Activated CD4-positive, alpha-beta memory T cell treated with anti-CD3 and anti-CD28 coated beads, Interleukin-2, amount 10 ng/mL, durations not matched to agents 7 days and 5 days (primary cell): ENCODE measurements at places on chromosomes 1 and 21. TPM values are rescaled to one million over a fixed set of nuclear protein-coding genes. Genes with fewer than 3 reads are reported as not detected.

The FBLIM1 gene
- total RNA-seq = not detected

The S100A5 gene
- total RNA-seq = 2.2 TPM

The FOXJ3 gene
- total RNA-seq = 47.1 TPM

The ZNF670 gene
- total RNA-seq = 1.4 TPM

The BCL2L15 gene
- 1.6 TPM for total RNA-seq

The FCGR3B gene
- total RNA-seq = not detected

- H3K27me3 ChIP-seq = peaks cover 33% of the 10 kb centered on the region
- H3K36me3 ChIP-seq = no peaks in the 10 kb centered on the region
- no peak for DNase-seq
- H3K4me3 ChIP-seq = peak overlapping the region; percentile 53
- H3K4me1 ChIP-seq = peaks cover 9% of the 10 kb centered on the region
Observed at GRCh38 chr1:160981584-160982411, 27.2 kb upstream of the ITLN2 start.

GRCh38 chr1:171833091-171833825, 8.0 kb upstream of the DNM3 start:
- no peak overlapping the region for H3K4me3 ChIP-seq
- H3K27ac ChIP-seq = no peak overlapping the region
- H3K4me1 ChIP-seq = no peaks in the 10 kb centered on the region
- no peaks in the 10 kb centered on the region for H3K27me3 ChIP-seq

DNA sequence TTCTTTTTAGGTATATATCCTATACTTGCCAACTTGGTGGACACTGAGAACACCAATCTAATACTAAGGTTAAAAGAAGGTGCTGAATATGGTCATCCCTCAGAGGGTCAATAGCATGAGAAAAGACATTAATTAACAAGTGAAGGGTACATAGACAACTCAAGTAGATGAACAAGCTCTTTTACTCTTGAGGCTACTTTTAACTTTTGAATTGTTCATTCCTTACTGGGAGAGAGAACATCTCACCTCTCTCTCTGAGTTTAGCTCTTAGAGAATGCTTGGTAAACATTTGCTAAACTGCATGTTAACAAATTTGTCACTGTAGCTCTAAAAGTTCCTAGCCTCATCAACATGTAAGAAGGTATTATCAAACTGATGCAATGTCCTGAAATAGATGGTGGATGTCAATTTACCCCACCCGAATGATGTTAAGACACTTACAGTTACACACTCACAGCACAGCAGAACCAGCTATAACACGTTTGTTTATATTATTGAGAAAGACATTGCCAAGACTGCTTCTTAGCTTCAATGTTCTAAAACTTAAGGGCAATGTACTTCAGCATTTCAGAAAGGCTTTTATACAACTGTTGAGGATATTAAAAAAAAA, 35.9 kb downstream of the HEATR1 start:
- peaks cover 7% of the 10 kb centered on the region for H3K4me1 ChIP-seq
- peaks cover 71% of the 10 kb centered on the region for H3K36me3 ChIP-seq
- no peaks in the 10 kb centered on the region for H3K27me3 ChIP-seq
- H3K4me3 ChIP-seq = no peak overlapping the region

DNA sequence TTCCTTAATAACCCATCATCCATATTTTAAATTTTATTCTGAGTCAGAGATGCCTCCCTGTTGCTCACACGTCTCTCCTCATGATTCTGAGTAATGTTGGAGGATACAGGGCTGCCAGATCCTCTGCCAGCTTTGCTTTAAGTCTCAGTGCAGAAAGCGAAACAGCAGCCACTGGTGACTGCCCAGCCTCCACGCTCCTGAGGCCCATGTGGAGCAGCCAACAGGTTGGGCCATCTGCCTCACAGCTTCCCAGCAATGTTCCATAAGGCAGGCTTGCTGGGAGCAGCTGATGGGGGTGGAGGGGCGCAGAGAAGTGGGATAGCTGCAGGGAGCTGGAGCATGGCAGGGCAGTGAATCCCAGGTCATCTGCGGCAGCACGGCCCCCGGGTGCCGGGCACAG, 104.2 kb downstream of the IGSF21 start:
- H3K36me3 ChIP-seq = no peaks in the 10 kb centered on the region
- DNase-seq = no peak
- no peaks in the 10 kb centered on the region for H3K27me3 ChIP-seq
- no peak overlapping the region for H3K4me3 ChIP-seq

DNA sequence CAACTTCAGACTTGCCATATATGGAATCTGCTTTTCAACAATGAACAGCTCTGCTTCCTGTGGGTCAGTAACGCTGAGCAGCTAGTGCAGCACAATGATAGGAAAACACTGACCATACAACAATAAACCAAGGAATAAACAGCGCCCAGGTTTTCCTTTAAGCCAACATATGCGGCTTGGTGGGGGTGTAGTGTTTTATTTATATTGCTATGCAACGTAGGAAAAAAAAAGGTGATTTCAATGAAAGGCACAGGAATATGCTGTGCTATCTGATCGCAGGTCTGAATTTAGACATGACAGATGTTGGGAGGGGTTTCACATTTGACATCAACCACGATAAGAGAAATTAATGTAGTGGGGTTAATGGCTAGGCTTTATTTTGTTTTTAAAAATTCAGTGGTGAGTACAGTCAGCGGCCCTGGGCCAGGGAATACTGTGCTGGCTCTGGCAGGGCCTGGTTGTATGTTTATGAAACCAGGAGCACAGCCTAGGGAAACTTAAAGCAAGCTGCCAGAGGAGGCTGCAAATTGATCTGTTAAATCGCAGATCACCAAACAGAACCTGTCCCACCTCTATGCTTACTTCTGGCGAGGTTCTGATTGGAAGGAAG, 4.3 kb downstream of the TSPAN2 start:
- no peak overlapping the region for H3K4me3 ChIP-seq
- H3K36me3 ChIP-seq = no peaks in the 10 kb centered on the region
- no peak for DNase-seq
- H3K27me3 ChIP-seq = peaks cover 7% of the 10 kb centered on the region

GRCh38 chr1:15684042-15684461, at the start of gene PLEKHM2:
Gene PLEKHM2 (plus strand): TSS chr1:15684320. CDS start chr1:15684559, 239 bp downstream.
- H3K27ac ChIP-seq = peak within 1 kb of the TSS; percentile 86
- H3K27me3 ChIP-seq = no peaks in the 10 kb centered on the region

DNA sequence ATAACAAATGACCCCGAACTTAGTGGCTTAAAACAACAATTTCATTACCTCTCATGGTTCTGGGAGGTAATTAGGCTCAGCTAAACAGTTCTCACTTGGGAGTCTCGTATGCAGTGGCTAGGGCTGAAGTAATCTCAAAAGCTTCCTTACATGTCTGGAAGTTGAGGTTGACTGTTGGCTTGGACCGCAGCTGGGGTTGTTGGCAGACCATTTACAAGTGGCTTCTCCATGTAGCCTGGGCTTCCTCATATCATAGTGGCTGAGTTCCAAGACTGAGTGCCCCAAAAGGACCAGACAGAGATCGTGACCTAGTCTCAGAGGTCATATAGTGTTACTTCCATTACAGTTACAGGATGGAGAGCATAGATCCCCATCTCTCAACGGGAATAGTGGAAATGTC, 2.4 kb upstream of the POGZ start:
- H3K27me3 ChIP-seq = peaks cover 25% of the 10 kb centered on the region
- DNase-seq = no peak
- peaks cover 5% of the 10 kb centered on the region for H3K36me3 ChIP-seq
- H3K27ac ChIP-seq = no peak overlapping the region
- H3K4me3 ChIP-seq = no peak overlapping the region

DNA sequence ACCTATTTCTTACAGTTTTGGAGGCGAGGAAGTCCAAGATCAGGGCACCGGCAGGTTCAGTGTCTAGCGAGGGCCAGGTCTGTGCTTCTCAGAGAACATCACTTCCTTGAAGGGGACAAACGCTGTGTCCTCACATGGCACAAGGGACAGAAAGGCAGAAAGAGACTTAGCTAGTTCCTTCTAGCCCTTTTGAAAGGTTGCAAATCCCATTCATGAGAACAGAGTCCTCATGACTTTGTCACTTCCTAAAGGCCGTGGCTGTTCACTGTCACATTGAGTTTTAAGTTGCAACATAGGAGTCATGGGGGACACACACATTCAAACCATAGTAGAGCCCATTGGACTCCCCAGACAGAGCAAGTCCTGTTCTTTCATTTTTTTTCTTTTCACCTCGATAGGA, 27.4 kb downstream of the PER3 start:
- H3K4me3 ChIP-seq = no peak overlapping the region
- H3K27ac ChIP-seq = no peak overlapping the region
- peaks cover 12% of the 10 kb centered on the region for H3K36me3 ChIP-seq
- no peaks in the 10 kb centered on the region for H3K27me3 ChIP-seq
- H3K4me1 ChIP-seq = peaks cover 2% of the 10 kb centered on the region

- no peaks in the 10 kb centered on the region for H3K27me3 ChIP-seq
- H3K36me3 ChIP-seq = peaks cover 14% of the 10 kb centered on the region
- no peak for DNase-seq
- H3K4me3 ChIP-seq = no peak overlapping the region
Observed at GRCh38 chr1:8462371-8462892, 144.5 kb downstream of the SLC45A1 start.

DNA sequence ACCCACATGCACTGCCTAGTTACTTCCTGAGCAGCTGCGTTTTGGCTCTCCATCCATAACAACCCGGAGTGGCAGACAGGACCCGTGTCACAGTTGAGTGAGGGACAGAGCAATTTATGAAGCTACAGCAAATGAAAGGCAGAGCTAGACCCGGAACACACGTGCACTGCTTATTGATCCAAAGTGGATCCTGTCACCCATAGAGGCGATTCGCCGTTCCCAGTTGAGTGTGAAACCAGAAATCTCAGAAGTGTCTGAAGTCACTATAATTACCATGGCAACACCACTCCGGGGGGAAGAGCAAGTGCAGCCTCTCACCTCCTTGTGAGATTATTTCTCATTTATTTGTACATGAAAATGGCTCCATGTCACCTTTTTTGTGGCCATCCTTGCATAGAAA, 365.2 kb downstream of the DSCAM start:
- no peaks in the 10 kb centered on the region for H3K4me1 ChIP-seq
- H3K27me3 ChIP-seq = no peaks in the 10 kb centered on the region
- no peaks in the 10 kb centered on the region for H3K36me3 ChIP-seq
- no peak overlapping the region for H3K27ac ChIP-seq
- DNase-seq = no peak

DNA sequence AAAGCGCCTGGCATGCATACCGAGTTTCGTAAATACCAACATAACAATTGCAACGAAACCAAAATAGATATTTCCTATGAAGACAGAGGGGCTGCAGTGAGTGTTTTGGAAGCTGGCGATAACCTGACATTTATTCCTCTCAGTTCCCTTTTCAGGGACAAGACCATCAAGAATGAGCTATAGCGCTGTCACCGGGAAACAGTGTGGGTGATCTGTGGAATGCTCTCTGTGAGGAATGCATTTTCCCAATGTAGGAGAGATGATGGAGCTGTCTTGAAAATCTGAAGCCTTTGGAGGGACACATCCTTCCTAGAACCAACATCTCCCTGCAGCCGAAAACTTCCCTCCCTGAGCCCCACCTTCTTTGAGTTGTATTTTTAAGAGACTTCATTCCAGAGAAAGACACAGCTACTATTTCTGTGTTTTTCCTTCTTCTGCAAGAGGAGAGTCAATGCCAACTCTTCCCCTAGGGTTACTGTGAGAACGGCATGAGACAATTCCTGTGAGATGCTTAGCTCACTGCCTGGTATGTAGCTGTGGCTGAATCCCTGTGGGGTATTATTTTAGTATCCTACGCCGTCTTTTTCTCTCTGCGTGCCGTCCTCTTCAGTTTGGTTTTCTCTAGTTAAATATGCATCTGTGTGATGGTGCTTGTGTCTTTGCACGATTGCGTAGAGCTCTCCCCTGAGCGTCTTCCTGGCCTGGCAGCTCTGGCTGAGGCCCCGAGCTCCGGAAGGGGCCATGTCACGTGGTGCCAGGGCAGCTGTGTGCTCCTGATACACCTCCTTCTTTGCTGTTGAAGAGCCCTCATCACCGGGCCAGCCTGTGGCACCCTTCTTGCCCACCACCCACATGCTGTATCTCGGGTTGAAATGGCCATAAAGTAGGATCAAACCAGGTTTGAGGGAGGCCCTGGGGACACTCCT, 45.2 kb downstream of the AJAP1 start:
- H3K4me1 ChIP-seq = no peaks in the 10 kb centered on the region
- no peaks in the 10 kb centered on the region for H3K36me3 ChIP-seq
- no peak overlapping the region for H3K27ac ChIP-seq
- H3K27me3 ChIP-seq = no peaks in the 10 kb centered on the region

DNA sequence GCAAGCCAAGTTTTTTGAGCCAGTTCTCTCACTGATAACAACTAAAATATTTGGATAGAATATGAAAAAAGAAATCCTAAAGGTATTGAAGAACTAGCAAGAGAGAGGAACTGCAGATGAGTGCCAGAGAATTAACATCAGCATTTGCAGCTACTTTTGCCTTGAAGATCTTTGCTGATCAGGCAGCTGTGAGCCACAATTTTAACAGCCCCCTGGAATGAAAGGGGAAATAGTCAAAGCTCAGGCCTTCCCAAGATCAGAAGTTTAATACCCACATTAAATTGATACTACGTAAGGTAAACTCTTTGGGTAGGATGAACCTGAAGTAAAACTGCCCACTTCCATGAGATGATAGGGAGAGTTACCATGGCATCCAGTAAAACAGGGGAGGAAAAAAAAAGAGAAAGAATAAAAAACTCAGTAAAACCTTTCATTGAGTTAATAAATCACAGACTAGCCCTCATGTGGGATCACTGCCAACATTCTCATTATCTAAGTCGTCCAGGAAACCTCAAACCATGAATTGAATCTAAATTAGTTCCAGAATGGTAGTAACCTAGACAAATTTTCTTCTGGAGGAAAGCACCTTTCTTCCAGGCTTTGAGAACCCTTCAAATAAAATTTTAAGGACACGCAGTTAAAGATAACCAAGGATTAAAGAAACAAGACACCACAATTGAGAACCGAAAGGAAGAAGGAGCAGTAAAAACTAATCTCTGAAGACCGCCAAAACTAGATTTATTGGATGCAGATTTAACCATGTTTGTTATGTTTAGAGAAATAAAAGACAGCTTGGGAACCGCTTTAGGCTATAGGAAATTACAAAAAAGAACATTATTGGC, 28.3 kb downstream of the SCP2 start:
- no peak overlapping the region for H3K4me3 ChIP-seq
- DNase-seq = no peak
- H3K27ac ChIP-seq = no peak overlapping the region
- peaks cover 3% of the 10 kb centered on the region for H3K36me3 ChIP-seq
- H3K27me3 ChIP-seq = no peaks in the 10 kb centered on the region

GRCh38 chr1:15455522-15455921, 1.0 kb upstream of the CELA2A start:
- no peak overlapping the region for H3K4me3 ChIP-seq
- H3K27ac ChIP-seq = no peak overlapping the region
- H3K36me3 ChIP-seq = no peaks in the 10 kb centered on the region
- DNase-seq = no peak

GRCh38 chr1:178065250-178065649, 28.7 kb upstream of the RASAL2 start:
- no peaks in the 10 kb centered on the region for H3K4me1 ChIP-seq
- no peak overlapping the region for H3K4me3 ChIP-seq
- no peak overlapping the region for H3K27ac ChIP-seq
- H3K27me3 ChIP-seq = no peaks in the 10 kb centered on the region
